ENCODE measurements at places on chromosomes 16 and 17.

GRCh38 chr16:19520861-19521331 lies 1.0 kb downstream of the GDE1 start:
- peak; percentile 12 for DNase-seq

GRCh38 chr16:86729686-86730085 lies 151.3 kb downstream of the FOXL1 start:
- DNase-seq, result no peak

DNA sequence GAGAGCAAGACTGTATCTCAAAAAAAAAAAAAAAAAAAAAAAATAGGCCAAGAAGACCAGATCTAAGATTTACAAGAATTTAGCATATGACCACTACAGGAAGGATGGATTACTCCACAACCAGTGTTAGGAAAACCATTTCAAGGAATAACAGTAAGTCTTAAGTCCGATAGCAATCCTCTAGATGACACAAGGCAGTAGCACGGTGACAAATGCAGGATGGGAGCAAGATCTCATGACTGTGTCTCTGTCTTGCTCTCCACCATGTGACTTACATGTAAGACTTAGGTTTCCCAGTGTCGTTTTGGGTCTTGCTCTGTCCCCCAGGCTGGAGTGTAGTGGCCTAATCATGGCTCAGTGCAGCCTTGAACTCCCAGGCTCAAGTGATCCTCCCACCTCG lies 27.8 kb downstream of the C16orf96 start:
- no peak for DNase-seq

GRCh38 chr17:77256710-77257109 lies 115.9 kb downstream of the SEC14L1 start:
- DNase-seq, result no peak

DNA sequence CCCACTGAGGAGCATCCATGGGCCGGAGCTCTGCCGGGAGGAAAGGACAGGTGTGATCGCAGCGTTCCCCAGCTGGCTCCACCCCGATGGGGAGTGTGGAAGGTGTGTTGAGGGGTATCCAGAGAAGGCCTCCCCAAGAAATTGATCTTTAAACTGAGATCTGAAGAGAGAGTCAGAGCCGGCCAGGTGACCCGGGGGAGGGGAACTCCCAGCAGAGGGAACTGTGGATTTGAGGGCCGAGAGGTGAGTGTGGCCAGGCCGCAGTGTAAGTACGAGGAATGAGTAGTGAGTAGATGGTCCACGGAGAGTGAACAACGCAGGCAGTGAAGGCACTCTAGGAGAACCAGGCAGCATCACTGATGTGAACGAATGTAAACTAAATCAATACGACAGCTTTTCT lies 80.2 kb downstream of the RPTOR start:
- DNase-seq, result no peak

DNA sequence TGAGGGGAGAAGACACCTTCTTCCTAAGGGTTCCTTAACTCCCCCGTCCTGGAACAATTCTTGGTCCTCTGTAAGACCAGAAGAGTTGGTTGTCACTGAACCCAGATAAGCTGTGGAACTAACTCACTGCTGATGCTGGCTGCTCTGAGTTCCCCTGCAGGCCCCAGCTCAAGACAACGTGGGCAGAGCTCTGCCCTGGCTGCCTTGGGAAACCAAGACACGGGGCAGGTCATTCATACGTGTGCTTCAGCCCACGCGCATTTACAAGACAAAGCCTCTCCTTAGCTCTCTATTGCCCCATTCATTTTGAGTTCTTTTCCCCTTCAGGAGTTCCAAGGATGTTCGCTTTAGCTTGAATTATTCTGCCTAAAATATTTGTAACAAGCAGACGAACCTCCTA lies 3.4 kb upstream of the NAT9 start:
- no peak for DNase-seq

DNA sequence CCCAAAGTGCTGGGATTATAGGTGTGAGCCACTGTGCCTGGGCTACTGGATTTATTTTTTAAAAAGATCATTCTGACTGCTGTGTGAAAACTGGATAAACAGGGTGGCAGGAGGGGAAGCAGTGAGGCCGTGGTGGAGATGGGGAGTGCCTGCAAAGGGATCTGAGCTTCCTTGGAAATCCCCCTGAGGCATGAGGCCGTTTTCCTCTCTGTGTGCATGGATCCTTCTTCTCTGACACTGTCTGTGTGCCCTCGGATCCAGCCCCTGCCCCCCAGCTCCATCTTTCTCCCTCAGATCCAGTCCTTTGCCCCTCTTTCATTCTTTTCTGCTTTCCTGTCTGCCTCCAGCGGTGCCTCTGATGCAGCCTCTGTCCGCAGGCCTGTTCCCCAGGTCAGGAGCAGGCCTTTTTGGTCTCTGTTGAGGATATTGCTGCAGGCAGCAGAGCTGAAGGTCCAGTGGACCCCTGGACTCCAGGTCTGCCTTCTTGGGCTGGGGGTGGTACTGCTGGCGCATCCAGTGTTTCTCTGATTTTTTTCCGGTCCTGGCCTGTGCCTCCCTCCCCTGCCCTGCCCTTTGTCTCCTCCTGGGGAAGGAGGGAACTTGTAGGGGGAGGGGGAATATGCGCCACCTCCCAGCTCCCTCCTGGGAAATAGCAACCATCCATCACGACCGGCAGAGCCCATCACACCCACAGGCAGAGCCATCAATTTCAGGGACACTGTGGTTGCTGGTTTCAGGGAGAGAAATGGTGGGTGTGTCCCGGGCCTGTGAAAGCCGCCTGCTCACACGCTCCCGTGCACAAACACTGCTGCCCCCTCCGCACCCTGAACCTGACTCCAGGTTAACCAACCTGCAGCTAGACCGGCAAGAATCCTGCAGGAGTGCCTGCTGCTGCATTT lies 17.0 kb downstream of the MGAT5B start:
- DNase-seq, result no peak

DNA sequence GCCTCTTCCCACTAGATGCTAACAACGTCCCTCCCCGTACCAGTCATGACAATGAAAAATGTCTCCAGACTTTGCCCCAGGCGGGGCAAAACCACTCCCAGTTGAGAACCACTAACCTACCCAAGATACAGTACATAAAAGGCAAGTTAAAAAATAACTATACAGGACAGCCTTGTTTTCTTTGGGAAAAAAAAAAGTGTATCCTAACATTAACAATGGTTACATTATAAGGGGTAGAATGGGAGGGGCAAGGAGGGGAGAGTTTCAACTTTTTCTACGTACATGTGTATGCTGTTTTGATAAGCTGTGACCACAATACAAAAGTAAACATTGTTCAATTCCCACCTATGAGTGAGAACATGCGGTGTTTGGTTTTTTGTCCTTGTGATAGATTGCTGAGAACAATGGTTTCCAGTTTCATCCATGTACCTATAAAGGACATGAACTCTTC lies 94.9 kb downstream of the TOX3 start:
- DNase-seq, result no peak

GRCh38 chr16:51762081-51762996 lies 611.3 kb upstream of the SALL1 start:
- DNase-seq, result peak; percentile 96

GRCh38 chr17:63950940-63951907 lies 19.1 kb upstream of the CD79B start:
- DNase-seq, result no peak

DNA sequence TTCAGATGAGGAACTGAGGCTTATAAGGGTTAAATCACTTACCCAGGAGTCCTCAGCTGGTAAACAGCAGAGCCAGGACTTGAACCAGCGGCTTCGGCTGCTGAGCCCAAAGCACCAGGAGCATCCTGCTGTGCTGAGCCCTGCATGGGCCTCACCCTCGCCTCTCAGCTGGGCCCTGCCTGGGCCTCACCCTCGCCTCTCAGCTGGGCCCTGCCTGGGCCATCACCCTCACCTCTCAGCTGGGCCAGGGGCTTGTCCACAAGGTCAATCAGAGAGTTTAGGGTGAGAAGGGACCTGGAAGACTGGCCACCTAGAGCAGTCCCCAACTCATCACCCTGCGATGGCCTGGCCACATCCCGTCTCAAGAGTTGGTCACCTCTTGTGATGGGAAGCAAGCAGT lies 4.2 kb downstream of the STAC2 start:
- DNase-seq, result no peak

DNA sequence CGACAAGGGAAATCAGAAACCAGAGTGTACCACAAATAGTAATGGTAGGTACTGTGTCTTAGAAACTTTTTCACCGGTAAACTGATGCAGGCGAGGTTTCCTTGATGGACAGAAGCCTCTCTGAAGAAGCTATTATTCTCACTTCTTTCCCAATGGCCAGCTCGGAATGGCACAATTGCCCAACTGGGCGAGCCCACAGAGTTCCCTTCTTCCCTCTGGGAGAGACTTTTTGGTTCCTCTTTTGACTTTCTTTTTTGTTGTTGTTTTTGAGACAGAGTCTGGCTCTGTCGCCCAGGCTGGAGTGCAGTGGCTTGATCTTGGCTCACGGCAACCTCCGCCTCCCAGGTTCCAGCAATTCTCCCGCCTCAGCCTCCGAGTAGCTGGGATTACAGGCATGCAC lies 16.9 kb downstream of the SLC43A2 start:
- no peak for DNase-seq

GRCh38 chr16:15900901-15901500 lies 12.6 kb upstream of the CEP20 start:
- DNase-seq, result no peak

DNA sequence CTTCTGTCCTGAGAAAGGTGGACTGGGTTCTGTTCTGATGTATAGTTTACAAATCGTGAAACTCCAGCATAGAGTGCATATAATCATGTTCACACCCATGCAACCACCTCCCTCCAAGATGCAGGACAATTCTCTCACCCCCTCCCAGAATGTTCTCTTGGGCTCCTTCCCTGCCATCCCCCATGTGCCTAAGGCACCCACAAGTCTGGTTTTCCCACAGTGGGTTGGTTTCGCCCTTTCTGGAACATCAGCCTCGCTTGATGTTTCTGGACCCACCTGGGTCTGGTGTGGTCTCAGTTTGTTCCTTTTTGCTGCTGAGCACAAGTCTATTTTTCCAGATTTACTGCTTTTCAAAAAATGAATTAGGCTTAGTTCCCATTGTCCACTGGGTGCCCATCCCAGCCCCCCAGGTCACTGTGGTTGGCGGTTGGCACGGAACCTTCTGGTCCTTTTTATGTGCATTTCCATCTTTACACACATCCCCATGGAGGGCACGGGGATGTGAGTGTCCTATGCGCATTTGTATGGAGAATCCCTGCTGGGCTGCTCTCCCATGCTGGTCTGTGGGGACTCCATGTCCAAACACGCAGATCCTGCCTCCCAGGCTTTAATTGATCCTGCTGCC lies 19.0 kb downstream of the MAP2K3 start:
- DNase-seq, result no peak

DNA sequence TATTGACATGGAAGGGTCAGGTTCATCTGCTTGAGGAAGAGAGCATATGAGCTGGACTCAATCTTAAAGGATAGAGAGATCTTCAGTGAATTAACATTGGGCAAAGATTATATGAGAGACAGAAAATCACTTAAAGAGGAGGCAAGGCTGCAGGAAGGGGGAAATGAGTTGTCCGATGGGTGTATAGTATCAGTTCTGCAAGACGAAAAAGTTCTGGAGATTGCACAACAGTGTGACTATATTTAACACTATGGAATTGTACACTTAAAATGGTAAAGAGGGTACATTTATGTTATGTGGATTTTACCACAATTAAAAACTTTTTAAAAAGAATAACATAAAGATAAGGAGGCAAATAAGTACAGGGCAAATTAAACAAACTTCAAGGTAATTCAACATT lies 80.7 kb downstream of the HELZ start:
- DNase-seq, result no peak

DNA sequence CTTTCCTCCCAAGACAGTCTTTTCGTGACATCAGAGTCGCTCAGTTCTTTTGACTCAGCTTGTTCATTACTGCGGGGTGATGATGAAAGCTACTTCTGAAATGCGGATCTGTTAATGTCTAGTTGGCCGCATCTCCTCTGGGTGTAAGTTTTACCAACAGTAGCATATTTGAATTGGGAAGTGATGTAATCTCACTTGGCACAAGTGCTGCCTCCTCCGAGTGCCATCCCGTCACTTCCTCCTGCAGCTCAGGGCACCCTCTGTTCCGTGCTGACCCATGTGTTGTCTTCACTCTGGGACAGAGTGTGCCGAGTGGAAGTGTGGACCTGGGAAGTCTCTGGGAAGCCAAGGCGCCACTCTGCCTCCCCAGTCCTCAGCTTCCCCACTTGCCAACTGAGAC lies 8.9 kb downstream of the ADAD2 start:
- DNase-seq, result no peak

GRCh38 chr17:37218849-37219248 lies 156.9 kb upstream of the C17orf78 start:
- no peak for DNase-seq

GRCh38 chr16:24988129-24988518 lies 27.0 kb downstream of the ARHGAP17 start:
- no peak for DNase-seq

DNA sequence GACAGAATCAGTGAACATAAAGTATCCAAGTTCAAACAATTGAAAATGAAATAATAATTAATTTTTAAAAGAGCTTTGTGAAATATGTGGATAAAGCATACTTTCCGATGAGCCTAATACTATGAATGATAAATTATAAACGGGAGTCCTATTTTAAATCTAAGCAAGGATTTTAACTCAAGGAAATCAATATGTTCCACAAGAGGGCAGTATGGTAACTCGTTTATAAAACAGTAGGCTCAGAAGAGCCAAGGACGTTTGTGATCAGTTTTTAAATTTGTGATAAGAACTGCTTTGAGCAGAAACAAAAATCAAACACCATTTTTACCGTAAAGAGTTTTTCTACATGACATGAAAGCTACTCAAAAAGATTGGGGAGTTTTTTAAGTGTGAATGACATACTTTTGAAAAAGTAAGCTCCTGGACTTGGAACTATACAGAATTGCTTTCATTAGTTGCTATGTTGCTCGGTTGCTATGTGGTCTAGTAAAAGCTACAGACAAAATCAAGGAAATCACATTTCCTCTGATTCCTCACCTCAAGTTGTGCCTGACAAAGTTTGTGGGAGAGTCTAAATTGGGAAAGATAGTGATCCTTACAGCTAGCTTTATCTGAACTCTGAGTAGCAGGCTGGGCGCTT lies 11.8 kb upstream of the TEKT1 start:
- DNase-seq, result peak; percentile 59

DNA sequence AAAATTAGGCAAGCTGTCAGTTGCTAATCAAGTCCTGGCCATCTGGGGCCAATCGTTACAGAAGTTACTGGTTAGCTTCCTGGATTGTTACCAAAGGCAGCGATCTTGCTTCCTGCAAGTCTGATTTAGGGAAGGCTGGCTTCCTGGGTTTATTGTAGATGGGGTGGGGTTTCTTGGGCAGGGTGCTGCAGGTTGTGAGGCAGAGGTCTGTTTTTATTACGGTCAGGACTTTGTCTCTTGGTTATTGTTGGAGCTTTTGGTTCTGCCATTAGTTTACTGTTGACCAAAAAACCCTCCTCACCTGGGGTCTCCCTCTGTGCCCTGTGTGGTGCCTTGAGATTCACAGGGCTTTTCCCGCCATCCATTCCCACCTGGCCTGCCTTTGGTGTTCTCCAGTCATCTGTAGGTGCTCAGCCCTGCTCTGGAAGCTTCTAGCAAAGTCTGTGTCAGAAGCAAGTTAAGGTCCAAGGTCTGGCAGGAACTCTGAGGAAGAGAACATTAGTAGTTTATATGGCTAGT lies 36.9 kb downstream of the SLC47A1 start:
- DNase-seq, result no peak

- DNase-seq, result no peak
Observed at GRCh38 chr17:79590523-79590860, 20.4 kb downstream of the RBFOX3 start.

All from astrocyte of the hippocampus (primary cell).